ENCODE measurements at places on chromosomes 3 and 15. TPM values are rescaled to one million over a fixed set of nuclear protein-coding genes. Genes with fewer than 3 reads are reported as not detected.

The KLHDC8B gene
- 3.2 TPM for total RNA-seq

The KIF23 gene
- 107 TPM for total RNA-seq

GRCh38 chr3:115685097-115685496 is 61.8 kb downstream of the GAP43 start:
- no peak for DNase-seq

- no peak for DNase-seq
Measured at GRCh38 chr3:45241206-45241605, 15.1 kb upstream of the TMEM158 start.

GRCh38 chr3:141972399-141972798 is 96.0 kb downstream of the ATP1B3 start:
- DNase-seq, result no peak

- no peak for DNase-seq
Measured at GRCh38 chr3:30300809-30301208, 305.6 kb upstream of the TGFBR2 start.

- DNase-seq, result peak; percentile 11
Measured at GRCh38 chr15:94234300-94234699, 2.9 kb downstream of the MCTP2 start.

DNA sequence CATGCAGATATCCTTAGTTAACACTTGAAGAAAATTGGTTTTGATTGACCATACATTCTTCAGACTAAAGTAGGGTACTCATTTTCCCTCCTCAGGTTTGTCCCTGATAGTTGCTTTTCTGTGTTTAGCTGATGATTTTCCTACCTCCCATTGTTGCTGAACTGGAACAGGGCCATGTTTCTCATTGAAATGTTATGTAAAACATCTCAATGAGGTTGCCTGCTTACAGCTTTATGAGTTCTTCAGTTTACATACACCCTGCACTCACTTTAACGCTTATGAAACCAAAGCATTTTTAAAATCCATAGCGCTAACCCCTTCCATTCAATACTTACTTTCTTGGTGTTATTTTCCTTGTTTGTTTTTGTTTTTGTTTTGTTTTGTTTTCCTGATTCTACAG is 61.9 kb downstream of the HMG20A start:
- peak; percentile 52 for DNase-seq

DNA sequence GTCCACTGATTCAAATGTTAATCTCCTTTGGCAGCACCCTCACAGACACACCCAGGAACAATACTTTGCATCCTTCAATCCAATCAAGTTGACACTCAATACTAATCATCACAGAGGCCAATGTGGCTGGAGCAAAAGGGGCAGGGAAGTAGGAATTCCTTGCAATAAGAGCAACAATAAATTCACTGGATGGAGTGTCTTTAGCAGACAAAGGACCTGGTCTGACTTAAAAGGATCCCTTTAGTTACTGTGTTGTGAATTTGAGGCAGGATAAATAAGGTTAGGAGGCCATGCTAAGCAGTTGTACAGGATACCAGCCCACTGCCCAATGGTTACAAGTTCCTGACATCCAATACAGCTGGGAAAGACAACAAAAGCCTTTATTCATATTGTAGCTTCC is 12.3 kb upstream of the GFM1 start:
- DNase-seq, result no peak

The CFAP100 gene
- total RNA-seq, result not detected

The MESD gene
- 14.2 TPM for total RNA-seq

DNA sequence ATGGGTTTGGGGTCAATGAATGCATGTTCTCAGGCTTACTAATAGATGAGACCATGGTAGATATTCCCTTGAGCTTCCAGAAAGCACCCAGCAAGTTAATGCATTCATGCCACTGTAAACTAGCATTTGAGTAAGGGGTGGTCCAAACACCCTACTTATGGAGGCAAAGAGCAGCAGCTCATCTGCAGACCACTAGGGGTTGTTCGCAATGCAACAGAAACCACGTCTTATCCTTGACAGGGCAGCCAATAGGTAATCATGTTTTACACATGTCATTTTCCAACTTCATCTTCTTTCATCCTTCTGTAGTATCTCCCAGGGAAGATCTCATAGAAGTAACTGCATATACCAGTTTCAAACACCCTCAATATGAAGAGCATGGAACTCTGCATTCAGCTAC is 330.2 kb downstream of the RORA start:
- DNase-seq, result no peak

The TEX55 gene
- not detected for total RNA-seq

DNA sequence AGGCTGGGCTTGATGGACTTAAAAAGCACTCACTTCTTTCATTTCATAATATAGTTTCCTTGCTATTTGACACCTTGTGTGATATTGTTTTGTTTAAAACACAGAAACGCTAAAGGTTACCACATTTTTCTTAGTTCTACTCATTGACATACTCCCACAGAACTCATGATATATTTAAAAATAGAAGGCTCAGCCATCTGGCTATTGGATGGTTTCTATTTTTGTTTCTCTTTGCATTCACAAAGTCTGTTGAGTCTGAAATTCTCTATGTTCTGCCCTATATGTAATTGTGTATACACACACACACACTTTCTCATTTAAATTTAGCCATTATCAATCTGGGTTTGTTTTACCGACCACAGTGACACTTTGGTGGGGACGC is 128.2 kb downstream of the SOX2 start:
- DNase-seq, result no peak

- no peak for DNase-seq
Measured at GRCh38 chr15:42282344-42282743, 9.1 kb upstream of the TMEM87A start.

GRCh38 chr3:85567071-85567676 is 608.4 kb downstream of the CADM2 start:
- DNase-seq, result peak; percentile 8

The DGKG gene
- 20.5 TPM for total RNA-seq

The PRR20G gene
- total RNA-seq, result not detected

The MOBP gene
- total RNA-seq, result not detected

The FGF7 gene
- not detected for total RNA-seq

- peak; percentile 18 for DNase-seq
Measured at GRCh38 chr15:32119694-32120330, 89.5 kb downstream of the CHRNA7 start.

- DNase-seq, result no peak
Measured at GRCh38 chr3:49805897-49806701, 3.0 kb downstream of the INKA1 start.
